ENCODE measurements at places on chromosomes 6 and 20. TPM values are rescaled to one million over a fixed set of nuclear protein-coding genes. Genes with fewer than 3 reads are reported as not detected.

GRCh38 chr6:43953794-43954310, 173.4 kb downstream of the MRPL14 start:
- no peak for DNase-seq

- DNase-seq = no peak
These were observed 2.0 kb downstream of the LRRC1 start for GRCh38 chr6:53796791-53797190.

DNA sequence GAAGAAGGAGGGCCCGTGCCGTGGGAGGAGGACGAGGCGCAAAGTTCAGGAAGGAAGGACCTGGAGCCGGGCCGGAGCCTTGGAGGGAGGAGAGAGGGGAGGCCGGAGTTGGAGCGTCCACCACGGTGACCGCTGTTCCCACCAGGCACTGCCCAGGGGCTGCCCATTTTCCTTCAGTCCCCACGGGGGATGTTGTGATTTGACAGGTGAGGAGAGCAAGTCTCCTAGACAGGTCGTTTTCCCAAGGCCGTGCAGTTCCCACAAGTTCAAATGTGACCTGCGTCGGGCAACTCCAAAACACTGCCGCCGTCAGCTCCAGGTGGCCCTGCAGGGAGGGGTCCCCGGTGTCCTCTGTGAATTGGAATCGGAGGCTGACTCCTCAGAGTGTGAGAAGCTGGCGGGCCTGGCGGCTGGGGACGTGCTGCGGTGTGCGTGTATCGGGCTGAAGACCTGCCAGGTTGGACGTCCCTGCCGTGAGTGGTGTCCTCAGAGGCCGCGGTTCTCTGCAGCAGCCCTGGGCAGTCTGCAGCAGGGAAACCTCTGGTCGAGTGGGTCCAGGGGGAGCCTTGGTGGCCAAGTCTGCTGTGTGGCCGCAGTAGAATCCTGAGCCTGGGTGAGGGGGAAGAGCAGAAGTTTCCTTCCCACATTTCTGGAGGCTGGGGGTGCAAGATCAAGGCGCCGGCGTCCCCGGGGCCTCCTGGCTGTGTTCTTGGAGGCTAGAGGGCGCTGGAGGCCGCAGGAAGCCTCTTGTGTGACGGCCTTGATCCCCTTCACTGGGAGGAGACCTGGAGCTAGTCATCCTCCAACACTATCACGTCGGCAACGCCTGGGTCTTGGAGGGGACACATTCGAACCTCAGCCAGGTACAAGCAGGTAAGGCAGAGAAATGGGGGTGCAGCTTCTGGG, 115.1 kb upstream of the FRMD1 start:
- no peak for DNase-seq

MAK gene
- total RNA-seq = not detected
